Stimulated activated naive B cell treated with anti-CD40 and anti-IgM and Interleukin-4, amounts not matched to agents 10 μg/mL and 1 μg/mL and 100 μg/mL, for 72 hours (primary cell): ENCODE measurements at places on chromosomes 5 and 9.

DNA sequence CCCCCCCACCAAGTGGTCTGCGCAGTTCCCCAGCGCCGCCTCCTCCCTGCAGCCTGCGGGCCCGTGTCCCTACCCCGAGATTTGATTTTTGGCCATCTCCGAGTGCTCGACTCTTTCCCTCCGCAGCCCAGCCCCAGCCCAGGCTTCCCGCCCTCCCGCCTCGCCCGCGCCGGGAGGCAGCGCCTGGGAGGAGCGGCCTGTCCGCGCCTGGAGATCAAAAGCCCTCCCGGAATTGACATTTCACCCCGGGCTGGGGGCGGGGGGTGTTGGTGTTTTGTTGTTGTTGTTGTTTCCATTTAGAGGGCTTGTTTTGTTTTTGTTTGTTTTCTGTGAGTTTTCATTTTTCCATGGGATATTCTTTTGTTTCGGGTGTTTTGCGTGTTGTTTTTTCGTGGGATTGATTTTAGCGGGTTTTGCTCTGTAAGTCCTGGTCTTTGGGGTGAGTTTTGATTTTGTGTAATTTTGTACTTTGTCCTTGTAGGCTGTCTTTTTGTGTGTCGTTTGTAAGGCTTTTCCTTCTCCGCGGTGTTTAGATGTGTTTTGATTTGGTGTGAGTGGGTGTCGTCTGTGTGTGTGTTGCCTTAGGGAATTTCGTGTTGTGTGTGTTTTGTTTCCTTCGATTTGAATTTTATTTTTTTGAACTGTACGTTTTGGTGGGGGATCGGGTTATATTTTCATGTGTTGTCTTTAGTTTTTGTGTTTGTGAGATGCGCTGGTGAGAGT, 1.7 kb upstream of the PAX5 start:
- DNase-seq, result no peak

DNA sequence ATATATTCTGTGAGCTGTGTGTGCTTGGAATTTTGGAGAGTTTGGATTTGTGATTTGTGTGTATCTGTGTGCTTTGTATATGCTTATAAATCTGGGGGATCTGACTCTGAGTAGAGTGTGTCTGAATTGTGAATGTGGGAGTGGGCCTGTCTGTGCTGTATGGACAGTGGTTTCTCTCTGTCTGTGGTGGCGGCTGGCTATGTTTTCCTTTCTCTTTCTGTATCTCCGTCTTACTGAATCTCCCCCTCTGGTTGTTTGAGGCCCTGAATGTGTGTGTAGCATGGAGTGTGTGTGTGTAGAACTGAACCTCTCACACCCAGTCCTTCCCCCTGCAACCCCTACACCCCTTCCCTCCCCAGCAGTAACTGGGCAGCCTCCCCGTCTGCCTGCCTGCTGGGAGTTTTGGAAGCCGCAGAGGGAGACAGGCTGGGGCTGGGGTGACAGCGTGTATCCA, 4.7 kb downstream of the CXXC5 start:
- DNase-seq, result no peak

DNA sequence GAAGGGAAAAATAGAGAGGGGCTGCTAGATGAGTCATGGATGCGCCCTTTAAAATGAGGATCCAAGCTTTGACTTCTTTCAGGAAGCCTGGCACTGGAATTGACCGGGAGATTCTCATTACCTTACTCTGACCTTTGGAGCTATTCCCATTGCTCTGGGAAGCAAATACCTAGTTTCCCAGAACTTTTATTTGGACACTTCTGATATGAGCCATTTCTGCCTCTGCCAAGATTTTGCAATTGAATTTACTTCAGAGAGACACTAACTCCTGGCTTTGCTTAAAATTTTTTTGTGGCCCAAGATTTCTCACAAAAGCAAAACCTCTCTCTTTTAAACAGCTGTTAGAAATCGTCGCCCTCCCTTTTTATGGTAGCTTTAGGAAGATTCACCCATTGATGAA, 15.7 kb upstream of the AGXT2 start:
- no peak for DNase-seq

- no peak for DNase-seq
Measured at GRCh38 chr9:112112941-112113681, 62.0 kb downstream of the SUSD1 start.
